HT1080 (cell line): ENCODE measurements at places on chromosomes 7 and 10.

GRCh38 chr10:7192831-7193361 lies 217.9 kb downstream of the SFMBT2 start:
- DNase-seq = no peak

GRCh38 chr7:44285561-44285960 lies 39.8 kb downstream of the CAMK2B start:
- DNase-seq = no peak

DNA sequence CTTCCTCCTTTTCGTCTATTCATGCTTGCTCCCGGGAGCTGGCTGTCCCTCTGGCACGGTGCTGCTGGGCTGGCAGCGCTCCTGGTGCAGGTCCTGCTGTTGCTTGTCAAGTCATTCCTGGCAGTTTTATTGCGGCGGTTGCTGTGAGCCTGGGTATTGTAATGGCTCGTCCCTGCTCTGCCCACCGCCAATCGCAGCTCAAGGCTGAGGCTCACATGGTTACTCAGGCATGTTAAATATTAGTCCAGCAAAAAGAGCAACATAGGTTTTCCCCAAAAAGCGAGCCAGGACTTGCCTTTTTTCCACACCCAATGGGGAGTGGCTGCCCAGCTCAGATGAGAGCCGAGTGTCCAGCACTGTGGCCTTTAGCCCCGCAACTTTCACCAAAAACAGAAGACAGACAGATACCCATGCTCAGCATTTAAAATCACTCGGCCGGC lies 492.9 kb upstream of the FOXK1 start:
- peak; percentile 21 for DNase-seq

GRCh38 chr7:116524609-116525297 lies at the start of gene CAV1:
Gene CAV1, plus strand, starts transcription at chr7:116525036. Its CDS starts 27 bp downstream, at chr7:116525063.
- DNase-seq = peak; percentile 99

GRCh38 chr10:54904833-54905232 lies 103.8 kb upstream of the PCDH15 start:
- DNase-seq = no peak

- DNase-seq = peak; percentile 86
Measured at GRCh38 chr7:96388620-96389383, 66.9 kb upstream of the SLC25A13 start.

DNA sequence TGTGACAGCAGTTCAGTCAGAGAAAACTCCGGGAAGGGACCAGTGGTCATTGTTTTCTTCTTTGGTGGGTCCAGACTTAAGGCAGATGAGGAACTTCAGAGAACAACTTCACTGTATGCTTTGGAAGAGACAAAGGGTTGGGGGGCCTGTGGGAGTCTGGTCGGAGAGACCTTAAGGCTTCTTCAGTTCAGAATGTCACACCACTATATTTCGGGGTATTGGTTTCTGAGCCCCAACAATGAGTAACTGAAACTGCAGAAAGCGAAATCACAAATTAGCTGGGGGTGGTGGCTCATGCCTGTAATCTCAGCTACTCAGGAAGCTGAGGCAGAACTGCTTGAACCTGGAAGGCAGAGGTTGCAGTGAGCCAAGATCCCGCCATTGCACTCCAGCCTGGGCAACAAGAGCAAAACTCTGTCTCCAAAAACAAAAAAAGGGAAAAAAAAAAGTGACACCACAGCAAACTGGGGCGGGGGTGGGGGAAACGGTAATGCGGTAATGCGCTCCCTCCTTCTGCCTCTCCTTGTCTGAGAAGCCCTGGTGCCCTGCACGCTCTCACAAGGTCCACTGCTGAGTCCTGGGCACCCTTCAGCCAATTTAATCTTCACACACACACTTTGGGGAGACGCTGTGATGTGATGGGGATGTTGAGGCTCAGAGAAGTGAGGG lies 2.2 kb upstream of the ADIRF start:
- no peak for DNase-seq

GRCh38 chr10:79090134-79090803 lies 21.5 kb downstream of the ZMIZ1 start:
- peak; percentile 44 for DNase-seq

- no peak for DNase-seq
Measured at GRCh38 chr7:26305090-26305868, 13.6 kb downstream of the SNX10 start.

DNA sequence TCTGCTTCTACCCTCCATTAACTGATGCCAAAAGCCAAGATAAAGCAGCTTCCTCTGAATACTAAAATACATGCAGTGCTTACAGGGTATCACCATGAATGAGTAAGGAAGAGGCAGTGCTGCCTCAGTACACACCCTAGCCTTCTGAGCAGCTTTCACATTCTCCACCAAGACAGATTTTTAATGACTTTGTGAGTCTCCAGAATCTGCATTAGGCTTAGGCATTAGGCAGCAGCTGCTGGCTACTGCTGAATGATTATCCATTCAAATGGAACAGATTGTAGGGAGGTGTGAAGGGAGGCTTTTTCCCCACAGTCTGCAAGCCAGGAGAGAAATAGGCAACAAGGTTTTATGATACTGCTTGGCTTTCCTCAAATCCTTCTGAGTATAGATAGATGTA lies 1226.7 kb upstream of the LRRN3 start:
- DNase-seq = no peak

DNA sequence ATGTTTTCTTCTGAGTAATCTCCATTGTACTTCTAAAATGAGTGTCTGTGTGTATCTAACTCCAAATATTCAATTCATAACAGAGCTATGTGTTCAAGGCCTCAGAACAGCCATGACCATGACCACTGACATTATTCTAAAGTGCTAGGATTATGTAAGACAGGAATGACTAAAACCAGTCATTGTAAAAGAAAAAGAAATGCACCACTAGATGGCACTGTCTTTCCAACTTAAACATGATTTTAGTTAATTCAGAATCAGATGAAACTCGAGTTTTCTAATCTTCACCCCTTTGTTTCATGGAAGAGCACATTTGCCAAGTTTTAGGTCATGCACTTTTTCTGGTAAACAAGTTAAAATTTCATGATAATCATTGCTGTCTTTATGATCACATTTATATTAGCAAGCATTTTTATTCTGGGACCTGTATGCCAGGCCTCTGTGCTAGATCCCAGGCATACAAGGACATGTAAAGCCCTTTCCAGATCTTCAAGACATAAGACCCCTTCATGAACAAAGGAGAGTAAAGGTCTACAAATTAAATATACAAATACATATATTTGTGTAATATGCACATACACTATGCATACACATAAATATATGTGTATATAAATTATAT lies 26.1 kb upstream of the RSU1 start:
- DNase-seq = peak; percentile 74

- no peak for DNase-seq
Measured at GRCh38 chr7:158472596-158472995, 115.0 kb downstream of the PTPRN2 start.

DNA sequence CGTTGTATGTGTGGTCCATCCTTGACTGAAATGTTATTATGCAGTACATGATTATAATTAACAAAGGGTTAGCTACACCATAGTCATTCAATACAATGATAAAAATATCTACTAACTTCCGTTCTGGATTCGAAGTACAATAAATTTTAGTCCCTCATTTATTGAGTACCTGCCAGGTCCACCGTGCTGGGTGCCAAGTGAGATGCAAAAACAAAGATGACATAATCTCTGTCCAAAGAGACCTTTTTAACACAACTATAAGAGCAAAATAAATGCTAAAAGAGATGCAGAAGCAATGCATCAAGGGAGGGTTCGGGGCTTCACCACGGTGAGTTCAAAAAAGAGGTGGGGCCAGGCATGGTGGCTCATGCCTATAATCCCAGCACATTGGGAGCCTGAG lies 33.1 kb downstream of the LAMB1 start:
- no peak for DNase-seq

DNA sequence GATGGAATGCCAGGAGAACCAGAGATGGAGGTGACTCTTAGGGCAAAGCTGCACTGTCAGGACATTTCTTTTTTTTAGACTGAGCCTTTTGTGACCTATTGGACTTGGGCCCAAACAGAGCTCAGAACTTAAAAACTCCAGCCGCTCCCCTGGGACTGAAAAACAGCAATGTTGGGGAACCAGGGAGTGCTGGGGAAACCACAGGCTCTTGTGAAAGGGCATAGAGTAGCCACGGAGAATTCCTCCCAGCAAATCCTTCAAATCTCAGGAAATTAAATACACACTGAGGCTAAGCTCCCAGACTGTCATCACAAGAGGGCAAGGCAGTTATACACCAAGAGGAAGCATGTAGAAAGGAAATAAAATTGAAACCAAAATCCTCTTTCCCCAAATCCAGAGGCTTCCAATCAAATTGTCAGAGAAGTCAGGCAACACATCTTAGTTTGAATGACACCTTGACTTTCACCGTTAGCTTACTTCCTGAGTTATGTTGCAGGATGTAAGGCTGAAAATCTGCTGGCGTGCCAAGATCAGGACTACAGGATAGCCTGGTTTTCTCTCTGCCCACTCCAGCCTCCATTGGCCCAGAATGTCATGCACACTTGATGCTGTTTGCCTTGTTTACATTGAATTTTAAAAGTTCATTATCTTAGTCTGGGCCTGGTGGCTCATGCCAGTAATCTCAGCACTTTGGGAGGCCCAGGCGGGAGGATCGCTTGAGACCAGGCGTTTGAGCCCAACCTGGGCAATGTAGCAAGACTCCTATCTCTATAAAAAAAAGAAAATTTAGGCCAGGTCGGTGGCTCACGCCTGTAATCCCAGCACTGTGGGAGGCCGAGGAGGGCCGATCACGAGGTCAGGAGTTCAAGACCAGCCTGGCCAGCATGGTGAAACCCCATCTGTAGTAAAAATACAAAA lies 2.6 kb upstream of the RFC2 start:
- DNase-seq = no peak

DNA sequence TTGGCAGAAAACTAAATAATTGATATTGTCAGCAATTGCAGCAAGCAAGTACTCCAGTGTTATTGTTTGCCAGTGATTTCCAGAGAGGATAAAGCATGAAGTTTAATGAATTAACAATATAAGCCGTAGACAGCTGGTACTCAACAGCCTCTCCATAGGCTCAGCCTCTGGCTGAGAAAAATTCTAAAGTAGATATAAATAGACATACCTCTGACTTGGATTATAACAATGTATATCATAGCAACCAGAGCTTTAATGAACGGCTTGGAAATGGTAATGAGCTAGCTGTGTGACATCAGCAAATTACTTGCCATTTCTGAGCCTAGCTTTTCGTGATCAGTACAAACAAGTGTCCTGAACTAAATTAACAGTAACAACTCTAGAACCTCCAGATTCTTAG lies 1055.4 kb upstream of the AUTS2 start:
- no peak for DNase-seq

DNA sequence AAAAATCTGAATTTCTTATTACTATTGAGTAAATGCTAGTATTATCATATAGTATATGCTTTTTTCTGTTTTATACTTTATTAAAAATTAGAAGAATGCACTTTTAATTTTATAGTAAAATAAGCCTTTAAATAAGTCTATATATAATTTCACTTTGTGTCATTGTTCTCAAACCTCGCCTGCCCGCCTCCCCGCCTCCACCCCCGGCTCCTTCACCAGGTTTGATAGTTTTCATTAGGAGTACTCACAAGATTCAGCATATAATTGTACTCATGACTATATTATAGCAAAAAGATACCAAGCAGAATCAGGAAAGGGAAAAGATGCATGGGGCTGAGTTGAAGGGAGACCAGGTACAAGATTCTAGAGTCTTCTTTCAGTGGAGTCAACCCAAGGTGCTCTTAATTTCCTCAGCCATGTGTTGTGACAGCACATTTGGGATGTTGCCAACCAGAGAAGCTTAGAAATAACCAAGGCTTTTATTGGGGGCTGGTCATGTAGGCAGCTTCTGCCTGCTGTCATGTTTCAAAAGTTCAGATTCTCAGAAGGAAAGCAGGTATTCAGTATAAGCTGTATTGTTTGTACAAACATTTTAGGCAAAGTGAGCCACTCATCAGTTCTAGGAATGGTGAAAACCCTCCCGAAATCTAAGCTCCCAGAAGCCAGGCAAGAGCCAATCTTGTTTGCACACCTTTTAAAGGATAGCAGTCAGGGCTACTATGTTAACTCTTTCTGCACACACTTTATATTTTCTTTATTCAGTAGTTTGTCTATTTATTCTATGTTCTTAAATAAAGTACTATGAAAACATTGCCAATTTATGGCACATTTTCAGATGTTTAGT lies 12.3 kb downstream of the NHLRC2 start:
- no peak for DNase-seq

- DNase-seq = no peak
Measured at GRCh38 chr10:102433619-102434046, 1.3 kb upstream of the CUEDC2 start.

DNA sequence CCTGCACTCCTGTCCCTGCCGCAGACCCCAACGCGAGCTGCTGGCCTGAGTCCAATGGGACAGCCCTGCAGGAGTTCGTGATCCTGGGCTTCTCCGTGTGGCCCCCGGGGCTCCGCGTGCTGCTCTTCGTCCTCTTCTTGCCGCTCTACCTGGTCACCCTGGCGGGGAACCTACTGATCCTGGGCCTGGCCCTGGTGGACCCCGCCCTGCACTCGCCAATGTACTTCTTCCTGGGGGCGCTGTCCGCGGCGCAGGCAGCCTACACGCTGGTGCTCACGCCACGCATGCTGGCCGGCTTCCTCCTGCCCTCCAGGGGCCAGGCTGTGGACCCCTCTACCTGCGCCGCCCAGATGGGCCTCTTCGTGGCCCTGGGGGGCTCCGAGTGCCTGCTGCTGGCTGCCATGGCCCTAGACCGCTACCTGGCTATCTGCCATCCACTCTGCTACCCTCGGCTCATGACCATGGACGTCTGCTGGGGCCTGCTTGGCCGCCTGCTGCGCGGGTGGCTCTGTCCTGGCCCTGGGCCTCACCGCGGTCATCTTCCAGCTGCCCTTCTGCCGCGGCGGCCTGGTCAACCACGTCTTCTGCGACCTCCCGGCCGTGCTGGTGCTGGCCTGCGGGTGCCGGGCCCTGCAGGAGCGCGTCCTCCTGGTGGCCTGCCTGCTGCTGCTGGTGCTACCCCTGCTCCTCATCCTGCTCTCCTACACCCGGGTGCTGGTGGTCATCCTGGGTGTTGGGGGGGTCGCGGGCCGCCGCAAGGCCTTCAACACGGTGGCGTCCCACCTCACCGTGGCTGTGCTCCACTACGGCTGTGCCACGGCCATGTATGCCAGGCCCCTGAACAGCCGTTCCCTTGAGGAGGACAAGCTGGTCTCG lies 71.7 kb downstream of the RBAK start:
- no peak for DNase-seq

GRCh38 chr10:86301971-86302370 lies 64.6 kb downstream of the GRID1 start:
- no peak for DNase-seq
